Esophagus squamous epithelium (tissue), 5 donors: ENCODE measurements at places on chromosomes 13 and 19.

DNA sequence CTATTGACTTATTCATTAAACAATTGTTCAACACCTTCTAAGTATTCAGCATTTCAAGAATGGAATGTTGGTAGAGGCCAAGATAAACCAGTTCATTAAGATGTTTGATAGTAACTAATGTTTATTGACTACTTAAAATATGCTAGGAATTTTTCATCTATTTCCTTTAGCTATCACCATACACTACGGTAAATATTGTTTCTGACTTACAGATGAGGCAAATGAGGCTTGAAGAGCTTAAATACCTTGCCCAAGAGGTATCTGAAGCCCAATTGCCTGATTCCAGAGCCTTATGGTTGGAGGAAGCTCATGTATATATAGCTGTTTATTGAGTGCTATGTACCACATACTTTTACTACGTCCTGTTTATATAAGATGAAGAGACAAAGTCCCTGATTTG, 286.2 kb downstream of the NDFIP2 start:
- no peak for DNase-seq

DNA sequence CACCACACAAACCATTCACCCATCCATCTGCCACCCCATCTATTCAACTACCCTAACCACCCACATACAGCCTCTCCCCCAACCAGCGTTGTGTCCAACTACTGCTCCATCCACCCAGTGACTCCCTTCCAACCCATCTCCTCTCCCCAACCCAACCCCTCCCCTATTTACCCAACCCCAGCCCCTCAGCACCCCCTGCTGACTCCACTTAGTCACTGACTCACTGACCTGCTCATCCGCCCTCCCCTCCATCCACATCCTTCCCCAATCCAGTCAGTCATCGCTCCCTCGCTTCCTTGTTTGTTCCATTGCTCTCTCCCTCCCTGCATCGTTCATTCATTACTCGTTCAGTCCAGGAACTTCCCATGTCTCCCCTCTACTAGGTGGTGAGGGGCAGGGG, 39.2 kb downstream of the KCNC3 start:
- DNase-seq: no peak

GRCh38 chr19:485583-486236, 10.6 kb upstream of the MADCAM1 start:
- DNase-seq: no peak

GRCh38 chr19:2461751-2462634, 5.2 kb upstream of the LMNB2 start:
- DNase-seq: no peak

- no peak for DNase-seq
These were observed 332.2 kb downstream of the OXGR1 start for GRCh38 chr13:96662036-96662435.

GRCh38 chr13:31674051-31674450, 65.3 kb upstream of the RXFP2 start:
- DNase-seq: no peak

DNA sequence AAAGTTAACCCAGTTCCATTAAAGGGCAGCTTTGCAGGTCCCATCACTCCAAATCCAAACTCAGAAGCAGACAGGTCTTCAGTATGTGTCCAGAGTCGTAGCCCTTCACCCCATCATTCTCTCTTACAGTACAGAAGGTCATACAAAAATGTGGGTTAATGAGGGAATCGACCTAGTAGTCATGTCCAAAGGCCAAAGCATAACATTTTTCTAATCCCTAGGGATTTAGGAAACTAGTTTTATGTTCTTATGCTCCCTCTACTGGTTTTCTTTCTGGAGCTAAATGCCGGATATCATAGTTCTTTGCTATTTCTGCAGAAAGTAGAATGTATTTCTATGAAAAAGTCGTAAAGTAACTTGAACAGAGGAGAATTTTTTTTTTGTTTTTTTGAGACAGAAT, 72.2 kb downstream of the DHRS12 start:
- no peak for DNase-seq
